ENCODE measurements at places on chromosomes 2 and 18.

DNA sequence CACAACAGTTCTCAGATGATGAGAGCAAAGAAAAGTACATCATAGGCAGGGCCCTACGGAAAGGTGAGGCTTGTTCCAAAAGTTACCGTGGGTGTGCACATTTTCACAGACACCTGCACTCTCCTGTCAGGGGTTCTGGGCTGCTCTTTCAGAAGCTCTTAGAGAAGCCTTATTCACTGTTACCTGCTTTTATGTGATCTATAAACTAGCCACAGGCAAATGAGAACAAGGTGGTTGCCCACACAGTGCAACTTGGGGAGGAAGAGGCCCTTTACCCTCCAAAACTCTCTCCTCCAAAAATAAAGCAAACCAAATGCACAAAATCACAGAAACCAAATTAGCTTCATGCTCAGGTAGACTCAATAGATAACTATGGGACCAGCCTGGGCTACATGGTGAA, 11.1 kb upstream of the CUL3 start:
- no peak for DNase-seq

DNA sequence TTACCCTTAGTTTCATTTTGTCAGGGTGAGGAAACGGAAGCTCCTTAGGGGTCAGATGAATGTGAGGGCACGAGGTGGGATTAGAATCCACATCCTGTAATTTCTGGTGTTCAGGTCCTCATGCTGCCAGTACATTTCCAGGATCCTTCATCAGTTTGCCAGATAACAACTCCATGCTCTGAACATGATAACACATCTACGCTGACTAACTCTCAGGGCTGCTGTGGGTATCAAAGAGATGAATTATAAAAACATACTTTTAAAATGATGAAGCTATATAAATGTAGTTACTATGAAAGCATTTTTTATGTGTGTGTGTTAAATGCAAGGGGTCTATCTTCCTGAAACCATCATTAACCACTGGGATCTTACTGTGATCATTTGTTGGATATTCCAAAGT, 325.9 kb downstream of the SLC8A1 start:
- DNase-seq: no peak

GRCh38 chr2:180991820-180992219, 11.4 kb downstream of the UBE2E3 start:
- no peak for DNase-seq

DNA sequence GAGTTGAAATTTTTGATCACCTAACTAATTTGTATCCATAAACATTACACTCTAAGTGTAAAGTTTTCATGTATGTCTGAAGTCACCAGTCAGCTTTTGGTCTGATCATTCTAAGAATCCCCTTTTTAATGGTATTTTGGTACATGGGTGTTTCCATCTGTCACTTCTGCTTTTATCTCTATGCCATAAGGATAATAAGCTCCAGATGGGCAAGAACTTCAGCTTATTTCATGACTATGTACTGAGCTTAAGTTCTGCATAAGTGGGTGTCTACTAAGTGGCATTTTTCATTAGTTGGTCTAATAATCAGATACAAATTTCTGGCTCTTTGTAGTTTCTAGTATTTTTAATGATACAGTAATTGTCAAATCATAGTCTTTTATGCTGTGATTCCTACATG, 20.4 kb downstream of the UBXN4 start:
- DNase-seq: no peak

DNA sequence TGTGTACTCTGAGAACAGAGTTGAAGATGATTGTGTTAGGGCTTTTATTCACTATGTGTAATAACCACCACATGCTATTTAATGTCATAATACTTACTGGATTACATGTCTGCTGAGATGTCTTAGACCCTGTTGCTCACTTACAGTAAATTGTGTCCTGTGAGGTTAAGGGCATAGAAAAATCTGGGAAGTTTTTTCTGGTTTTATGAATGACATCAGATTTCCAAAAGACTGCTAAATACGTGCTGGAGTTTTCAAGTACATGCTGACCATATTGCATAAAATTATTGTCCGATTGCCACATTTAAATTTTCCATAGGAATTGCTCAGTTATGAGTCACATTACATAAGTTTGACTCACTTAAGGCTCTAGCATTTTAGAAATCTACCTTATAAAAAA, 96.7 kb upstream of the COL5A2 start:
- DNase-seq: peak; percentile 4

DNA sequence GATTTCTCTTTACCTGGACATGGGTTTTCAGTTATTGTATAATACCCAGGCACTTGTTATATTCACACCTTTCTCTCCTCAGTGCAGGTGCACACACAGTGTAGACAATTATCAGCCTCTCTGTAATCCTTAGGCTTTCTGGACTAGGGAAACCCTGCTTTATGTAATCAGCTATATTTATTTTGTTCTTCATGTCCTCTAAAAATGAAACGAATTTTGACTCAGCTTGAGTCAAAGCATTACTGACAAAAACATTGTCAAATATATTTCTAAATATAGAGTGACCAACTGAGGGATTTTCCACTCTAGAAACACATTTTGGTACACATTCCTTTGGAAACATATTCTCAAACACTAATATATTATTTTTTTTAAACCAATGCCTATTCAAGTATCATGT, 144.8 kb upstream of the GULP1 start:
- DNase-seq: no peak

- peak; percentile 9 for DNase-seq
Observed at GRCh38 chr2:180621941-180622918, 358.2 kb upstream of the UBE2E3 start.

DNA sequence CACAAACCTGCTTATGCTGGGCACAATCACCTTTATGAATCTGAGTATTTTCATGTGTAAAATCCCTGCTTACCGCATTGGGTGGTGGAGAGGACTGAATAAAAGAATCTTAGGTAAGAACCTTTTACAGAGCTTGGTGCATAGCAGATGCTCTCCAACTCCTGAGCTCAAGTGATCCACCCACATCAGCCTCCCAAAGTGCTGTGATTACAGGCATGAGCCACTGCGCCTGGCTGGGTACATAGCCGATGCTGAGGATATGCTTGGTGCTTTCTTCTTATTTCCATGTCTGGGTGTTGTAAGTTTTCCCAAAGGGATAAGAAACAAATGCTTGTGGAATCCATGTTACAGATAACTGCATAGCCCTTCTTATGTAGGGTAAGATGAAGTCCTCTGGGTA, 244.3 kb upstream of the PXDN start:
- DNase-seq: no peak

GRCh38 chr18:3793545-3793944, 343.6 kb downstream of the TGIF1 start:
- DNase-seq: peak; percentile 23

GRCh38 chr18:10856132-10856531, 293.2 kb downstream of the PIEZO2 start:
- DNase-seq: no peak

GRCh38 chr2:222982010-222982908, 69.7 kb upstream of the KCNE4 start:
- DNase-seq: peak; percentile 92

GRCh38 chr2:78418021-78418420, 607.5 kb upstream of the REG3G start:
- DNase-seq: no peak

DNA sequence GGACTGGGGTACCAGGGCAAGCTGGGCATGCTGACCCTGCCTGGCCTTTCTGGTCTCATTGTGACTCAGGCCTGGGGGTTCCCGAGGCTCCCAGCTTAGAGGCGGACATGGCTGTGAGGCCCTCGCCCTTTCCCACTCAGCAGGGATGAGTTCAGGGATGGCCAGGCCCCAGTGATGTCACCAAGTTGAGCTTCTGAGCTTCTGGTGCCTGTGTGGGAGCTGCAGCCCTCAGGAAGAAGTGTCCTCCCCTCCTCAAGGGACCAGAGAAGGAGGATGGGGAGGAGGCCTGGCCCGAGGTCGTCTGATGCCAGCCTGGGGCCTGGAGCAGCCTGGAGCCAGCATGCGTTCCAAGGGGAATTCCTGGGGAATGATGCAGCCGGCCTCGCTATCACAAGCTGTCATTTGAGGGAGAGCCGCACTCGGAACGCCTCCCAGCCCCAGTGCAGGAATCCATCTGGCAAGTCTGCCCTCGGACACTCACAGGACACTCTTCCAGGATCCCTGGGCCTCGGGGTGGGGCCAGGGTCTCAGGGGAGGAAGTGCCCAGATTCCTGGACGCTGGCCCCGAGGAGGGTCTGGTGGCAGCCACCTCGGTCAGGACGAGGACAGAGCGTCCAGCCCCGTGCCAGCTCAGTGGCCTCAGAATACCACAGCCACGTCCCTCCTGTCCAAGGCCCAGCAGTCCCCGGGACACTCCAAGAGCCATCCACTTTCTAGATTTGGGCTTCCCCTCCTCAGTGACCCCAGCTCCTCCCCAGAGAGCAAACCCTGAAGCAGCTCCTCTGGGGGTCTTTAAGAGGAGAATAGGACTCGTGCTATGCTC, 61.2 kb upstream of the GPC1 start:
- peak; percentile 77 for DNase-seq

DNA sequence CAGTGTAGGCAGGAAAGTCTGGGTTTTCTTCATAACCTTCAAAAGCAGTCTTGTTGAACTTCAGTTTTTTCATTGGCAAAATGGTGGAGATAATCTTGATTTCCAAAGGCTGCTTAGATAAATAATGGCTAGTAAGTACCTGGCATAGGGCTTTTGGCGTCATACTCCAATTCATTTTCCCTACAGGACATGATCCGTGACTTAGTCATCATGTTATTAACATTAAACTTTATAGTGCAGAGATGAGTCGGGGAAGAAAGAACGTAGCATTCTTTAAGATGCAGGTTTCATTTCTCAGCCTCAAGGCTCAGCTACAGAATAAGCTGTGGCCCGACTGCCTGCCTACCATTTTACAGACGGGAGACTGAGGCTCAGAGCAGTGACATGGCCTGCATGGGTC, 64.0 kb downstream of the RALBP1 start:
- peak; percentile 45 for DNase-seq

- DNase-seq: no peak
Observed at GRCh38 chr2:134384131-134384530, 130.3 kb downstream of the MGAT5 start.

- peak; percentile 26 for DNase-seq
Observed at GRCh38 chr2:119550346-119550745, 6.1 kb downstream of the CFAP221 start.

DNA sequence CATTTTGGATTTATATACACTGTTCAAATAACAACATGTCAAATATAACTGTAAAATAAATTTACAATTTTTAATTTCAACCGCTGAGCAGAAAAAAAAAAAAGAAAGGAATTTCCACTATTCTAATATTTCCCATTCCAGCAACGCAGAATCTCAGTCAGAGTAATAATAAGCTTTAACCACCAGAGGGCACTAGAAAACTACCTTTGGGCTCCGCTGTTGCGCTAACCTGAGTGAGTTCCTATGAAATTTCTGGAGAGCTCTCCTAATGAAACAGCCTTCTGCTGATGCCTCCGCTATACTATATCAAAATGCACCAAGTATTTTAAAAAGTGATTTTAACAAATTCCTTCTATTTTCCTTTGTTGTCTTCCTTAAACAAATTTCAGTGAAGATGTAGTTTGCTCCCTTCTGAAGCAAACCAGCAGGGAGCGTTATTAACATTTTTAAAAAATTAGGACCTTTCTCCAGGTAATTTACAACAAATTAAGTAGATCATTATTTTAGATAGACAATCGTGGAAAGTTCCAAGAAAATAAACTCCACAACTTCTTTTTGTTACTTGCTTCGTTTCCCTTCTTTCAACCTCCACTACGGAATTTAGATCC, 23.0 kb downstream of the ERMN start:
- peak; percentile 61 for DNase-seq

GRCh38 chr18:36135264-36135663, 5.6 kb downstream of the ELP2 start:
- DNase-seq: no peak

DNA sequence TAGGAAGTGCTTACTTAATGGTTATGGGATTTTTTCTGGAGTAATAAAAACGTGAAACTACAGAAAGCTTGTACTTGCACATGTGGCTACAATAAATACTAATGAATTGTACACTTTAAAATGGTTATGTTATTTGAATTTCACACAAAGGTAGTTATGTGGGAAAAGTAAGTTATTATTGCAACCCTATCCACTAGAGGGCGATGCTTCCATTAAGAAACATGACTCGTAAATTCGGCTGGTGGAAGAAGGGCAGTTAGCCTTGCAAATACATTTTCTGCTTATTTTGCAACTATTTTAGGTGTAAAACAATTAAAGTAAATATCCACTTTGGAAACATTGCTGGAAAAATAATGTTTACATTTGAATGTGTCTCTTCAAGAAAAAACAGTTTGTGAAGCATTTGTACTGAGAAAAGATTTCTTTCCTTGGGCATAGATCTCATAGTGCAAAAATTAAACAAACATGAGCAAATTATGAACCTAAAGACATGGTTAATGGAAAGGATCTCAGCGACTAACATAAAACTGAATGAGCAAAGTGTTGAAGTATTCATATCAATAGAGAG, 68.1 kb upstream of the CSRNP3 start:
- DNase-seq: peak; percentile 69

GRCh38 chr2:128091726-128092080, 703 bp downstream of the UGGT1 start:
- DNase-seq: peak; percentile 32

- DNase-seq: no peak
Observed at GRCh38 chr2:50765590-50765989, 266.3 kb downstream of the NRXN1 start.

GRCh38 chr2:150621526-150622213, 134.2 kb upstream of the RND3 start:
- peak; percentile 93 for DNase-seq

GRCh38 chr18:37471637-37472036, 94.0 kb downstream of the CELF4 start:
- DNase-seq: no peak

DNA sequence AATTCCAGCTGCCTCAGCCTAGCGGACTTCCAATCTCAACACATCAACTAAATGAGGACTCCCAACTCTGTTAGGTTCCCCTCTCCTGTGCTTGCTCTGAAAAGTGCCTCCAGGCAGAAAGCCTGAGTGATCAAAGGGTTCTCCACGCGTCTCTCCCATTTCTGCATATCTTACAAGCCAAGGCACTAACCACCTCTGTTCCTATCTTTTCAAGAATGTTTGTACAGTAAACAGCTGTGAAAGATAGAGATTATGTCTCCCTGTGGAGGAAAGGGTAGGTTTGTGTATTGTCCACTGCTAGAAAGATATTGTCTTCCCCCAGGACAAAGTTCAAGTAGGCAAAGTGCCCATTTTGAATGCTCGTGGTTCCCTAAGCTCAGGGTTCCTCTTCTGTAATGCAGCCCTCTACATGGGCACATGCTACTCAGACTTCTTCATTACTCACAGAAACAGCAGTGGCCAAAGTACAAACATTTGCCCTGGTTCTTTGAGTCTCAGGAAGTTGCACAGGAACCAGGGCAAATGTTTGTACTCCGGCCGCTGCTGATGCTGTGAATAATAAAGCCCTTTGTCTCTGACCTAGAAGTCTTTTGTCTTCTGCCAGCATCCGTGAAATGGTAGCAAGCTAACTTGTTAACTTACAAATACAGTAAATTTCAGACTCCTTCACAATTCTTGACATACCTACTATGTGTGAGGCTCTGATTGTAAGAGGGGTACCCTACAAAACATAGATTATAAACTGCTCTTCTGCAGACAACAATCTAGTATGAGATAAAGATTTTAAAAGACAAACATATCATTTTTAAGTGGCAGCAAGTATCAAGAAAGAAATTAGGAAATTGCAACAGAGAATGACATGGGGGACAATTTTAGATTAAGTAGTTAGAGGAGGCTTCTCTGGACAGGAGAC, 44.5 kb downstream of the PKDCC start:
- peak; percentile 37 for DNase-seq

All from kidney tubule cell (primary cell).